ENCODE measurements at places on chromosomes 2 and 18. TPM values are rescaled to one million over a fixed set of nuclear protein-coding genes. Genes with fewer than 3 reads are reported as not detected.

GPBAR1 gene
- 0.26 TPM for total RNA-seq

CCL20 gene
- total RNA-seq: 14.0 TPM

OTX1 gene
- not detected for total RNA-seq

NTSR2 gene
- total RNA-seq: not detected

DAW1 gene
- total RNA-seq: 0.32 TPM

CDK15 gene
- total RNA-seq: 0.24 TPM

MBP gene
- total RNA-seq: 1.8 TPM

EMX1 gene
- not detected for total RNA-seq

ADCY3 gene
- 71.5 TPM for total RNA-seq

CFAP65 gene
- not detected for total RNA-seq

TMEM17 gene
- total RNA-seq: 1.3 TPM

TEKT4 gene
- total RNA-seq: not detected

SCN7A gene
- total RNA-seq: 3.5 TPM

All from epithelial cell of alveolus of lung (primary cell).